NCI-H526 (cell line): ENCODE measurements at places on chromosomes 5 and 9.
A peak's percentile ranks its signal among the peaks of the same experiment; 100 is the strongest.

DNA sequence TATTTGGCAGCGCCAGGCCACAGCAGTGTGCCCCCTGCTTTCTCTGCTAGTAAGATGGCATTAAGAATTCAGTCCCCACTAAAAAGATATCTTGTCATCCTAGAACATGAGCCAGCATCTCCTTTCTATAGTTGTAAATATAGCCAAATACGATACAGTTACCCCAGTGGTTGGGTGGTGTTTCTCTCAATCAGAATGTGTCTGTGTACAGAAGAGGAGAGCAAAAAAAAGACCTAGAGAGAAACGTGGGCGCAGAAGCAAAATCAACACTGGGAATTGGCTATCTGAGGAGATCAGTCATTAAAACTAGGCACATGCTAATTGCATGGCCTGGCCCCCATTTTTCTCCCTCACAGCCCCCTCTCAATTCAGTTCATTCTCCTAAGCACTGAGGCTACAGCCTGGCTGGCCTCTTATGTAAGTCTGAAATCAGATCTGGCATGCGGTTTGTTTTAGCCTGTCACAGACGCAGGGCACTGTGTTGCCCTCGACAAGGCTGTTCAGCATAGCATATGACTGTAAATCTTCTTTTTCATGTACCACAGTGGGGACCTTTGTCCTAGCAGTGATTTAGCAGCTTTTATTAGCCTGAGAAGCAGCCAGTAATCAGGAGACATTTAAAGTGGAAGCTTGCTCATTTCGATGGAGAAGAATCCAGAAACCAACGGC is 57.8 kb downstream of the RORB start:
- DNase-seq = no peak

DNA sequence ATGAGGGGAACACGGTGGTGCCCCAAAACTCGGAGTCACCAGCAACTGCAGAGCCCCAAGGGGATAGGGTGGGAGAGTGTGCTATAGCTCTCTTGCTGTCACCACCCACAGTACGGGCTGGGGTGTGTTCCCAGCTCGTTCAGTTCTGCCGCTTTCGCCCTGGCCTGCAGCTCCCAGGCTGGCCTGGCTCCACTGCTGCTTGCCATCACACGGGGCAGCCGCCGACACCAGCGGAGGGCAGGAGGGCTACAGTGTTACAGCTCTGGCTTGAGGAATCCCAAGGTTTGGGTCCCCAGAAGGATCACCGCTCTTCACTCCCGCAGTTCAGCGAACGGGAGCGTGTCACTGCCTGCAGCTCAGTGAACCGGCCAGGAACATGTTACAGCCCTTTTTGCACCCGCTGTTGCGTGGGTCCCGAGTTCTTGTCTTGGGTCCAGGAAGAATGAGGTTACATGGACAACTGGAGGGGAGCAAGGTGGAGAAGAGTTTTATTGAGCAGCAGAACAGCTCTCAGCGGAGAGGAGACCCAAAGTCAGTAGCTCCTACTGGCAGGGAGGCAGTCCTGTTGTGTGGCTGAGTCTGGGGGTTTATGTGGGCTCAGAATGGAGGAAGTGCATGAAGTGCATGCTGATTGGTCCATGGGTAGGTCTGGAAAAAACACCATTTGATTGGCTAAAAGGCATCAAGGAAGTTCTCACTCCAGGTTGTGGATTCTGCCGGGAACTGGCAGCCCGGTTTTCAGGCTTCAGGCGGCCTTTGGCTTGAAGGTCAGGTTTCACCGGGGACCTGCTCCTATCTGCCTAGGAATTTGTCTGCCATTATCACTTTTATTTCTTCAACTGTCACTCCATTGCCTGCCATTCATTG is 113.4 kb downstream of the EHMT1 start:
- DNase-seq = no peak

DNA sequence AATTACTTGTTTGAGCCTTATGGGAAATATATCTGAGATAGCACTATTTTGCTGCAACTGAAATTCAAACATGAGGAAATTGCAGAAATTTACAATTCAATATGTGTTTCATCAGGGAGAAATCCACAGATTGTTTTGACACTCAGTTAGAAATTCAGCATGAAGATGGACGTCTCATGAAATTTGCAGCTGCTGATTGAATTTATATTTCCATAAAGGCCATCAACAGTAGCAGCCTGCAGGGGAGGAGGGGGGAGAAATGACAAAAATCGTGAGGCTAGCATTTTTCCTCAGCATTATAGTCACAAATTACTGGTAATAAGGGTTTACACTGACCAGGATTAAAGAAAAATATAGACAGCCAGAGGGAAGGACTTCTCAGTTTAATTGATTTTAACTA is 81.0 kb downstream of the NDUFAF2 start:
- no peak for DNase-seq

GRCh38 chr9:125878164-125878631 is 131.0 kb downstream of the PBX3 start:
- no peak for DNase-seq

DNA sequence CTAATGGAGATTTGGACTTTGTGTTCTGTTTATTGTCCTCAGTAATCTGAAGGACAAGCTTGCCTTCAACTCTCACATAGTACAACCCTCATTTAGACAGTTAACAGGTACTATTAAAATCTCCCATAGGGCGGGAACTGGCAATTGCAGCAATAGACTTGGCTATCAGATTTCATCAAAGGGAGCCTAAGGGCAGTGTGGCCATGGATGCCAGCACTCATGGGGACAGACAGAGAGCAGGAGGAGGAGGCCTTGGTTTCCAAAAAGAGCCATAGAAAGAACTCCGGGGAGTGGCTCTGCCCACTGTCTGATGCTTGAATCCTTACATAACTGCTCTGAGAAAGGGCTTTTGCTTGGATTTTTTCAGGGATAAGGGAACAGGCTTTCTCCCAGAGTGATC is 6.8 kb downstream of the SLC36A1 start:
- DNase-seq = peak; percentile 63

DNA sequence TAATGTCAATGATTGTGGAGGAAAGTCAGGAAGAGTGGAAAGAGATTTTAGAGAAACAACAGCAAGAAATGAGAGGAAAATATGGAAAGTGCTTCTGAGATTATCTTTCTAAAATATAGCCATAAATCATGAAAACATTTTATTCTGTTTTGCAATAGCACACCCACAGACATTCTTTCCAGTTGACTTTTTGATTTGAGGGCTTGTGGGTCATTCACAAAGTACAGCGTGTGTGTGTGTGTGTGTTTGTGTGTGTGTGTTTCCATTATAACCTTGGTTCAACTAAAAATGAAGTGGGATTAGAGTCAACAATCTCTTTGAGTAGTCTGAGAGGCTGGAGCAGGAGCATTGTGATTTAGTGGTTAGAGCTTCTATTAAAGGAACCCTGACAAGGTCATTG is 116.6 kb upstream of the GAS1 start:
- no peak for DNase-seq

- no peak for DNase-seq
Observed at GRCh38 chr9:95810133-95810532, 65.4 kb upstream of the ERCC6L2 start.

- no peak for DNase-seq
Observed at GRCh38 chr9:4902135-4902475, 83.0 kb upstream of the JAK2 start.

DNA sequence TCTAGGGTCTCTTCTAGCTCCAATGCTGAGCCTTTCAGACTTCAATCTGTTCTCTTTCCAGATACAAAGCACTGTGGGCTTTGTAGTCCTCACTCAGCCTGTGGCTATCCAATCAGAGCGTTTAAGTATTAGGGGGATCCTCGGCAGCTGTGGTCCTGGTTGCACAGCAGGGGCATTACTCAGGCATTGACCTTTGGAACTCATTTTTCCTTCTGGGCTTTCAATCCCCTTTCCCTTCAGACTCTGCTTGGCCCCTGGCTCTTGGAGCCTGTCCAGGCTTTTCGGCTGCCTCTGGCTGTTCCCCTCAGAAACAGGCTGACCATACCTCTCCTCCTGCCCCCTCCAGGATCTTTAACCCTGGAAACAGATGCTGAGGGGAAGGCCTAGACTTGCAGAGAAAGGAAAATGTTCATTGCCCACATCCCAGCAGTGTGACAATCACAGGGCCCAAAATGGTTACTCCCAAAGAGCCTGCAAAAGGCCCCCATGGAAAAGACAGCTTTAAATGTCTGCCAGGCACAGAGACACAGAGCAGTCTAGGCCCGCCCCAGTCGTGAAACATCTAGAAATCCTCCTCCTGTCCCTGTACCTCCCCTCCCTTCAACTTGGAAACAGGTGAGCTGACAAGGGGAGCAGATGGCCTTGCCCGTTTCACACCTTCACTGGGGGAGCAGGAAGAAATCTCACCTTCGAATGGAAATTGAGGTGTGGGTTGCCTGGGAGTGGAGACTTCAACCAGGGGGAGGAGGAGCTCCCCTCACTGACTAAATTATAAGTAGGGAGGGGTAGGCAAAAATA is 13.7 kb downstream of the C1QTNF2 start:
- no peak for DNase-seq

DNA sequence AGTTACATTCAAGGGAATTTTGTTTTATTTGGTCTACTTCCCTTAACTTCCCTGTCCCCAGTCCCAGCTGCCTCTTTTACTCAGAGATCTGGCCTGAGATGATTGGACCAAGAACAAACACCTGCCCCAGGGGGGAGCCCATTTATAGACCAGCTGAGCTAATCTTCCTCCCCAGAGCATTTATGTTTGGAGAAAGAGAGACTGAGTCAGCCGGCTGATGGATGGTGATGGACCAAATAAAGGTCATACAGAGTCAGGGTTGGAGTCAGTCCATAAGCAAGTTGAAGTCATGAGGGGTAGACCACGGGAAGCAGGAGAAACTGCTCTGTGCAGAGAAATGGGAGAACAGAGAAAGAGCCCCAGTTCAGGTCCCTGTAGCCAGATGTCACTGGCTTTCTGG is 77.7 kb downstream of the TMEM174 start:
- DNase-seq = no peak

GRCh38 chr9:121827251-121827967 is 176.0 kb downstream of the DAB2IP start:
- DNase-seq = no peak

GRCh38 chr9:71323357-71323756 is 201.9 kb upstream of the TRPM3 start:
- no peak for DNase-seq

- no peak for DNase-seq
Observed at GRCh38 chr5:142263346-142263745, 61.5 kb downstream of the SPRY4 start.

- DNase-seq = no peak
Observed at GRCh38 chr9:131739133-131739958, 530 bp downstream of the RAPGEF1 start.

DNA sequence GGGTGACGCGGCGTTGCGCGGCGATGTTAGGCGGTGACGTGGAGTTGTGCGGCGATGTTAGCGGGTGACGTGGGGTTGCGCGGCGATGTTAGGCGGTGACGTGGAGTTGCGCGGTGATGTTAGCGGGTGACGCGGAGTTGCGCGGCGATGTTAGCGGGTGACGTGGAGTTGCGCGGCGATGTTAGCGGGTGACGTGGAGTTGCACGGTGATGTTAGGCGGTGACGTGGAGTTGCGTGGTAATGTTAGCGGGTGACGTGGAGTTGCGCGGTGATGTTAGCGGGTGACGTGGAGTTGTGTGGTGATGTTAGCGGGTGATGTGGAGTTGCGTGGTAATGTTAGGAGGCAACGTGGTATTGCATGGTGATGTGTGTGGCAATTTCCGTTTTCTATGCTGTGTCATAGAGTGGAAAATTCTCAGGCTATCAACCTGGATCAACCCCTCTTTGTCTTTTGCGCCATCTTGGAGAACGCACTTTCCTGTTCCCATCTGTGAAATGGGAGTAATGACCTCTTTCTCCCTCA is 76.0 kb downstream of the ANKRD33B start:
- DNase-seq = no peak

DNA sequence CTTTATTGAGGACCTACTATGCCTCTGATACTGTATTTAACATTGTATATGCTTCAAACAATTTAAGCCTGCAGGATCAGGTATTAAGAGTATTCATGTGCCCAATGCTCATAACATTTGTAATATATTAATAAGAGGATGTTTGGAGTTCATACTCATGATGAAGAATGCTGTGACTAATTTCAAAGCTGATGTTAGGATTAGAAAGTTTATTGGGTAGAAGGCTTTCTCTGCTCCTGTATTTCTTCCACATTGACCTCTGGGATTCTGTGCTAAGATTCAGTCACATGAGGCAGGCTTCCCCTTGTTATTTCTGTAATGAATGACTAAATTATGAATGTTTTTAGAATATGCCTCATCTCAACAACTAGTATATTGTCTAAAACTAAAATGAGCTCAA is 456.4 kb downstream of the NFIB start:
- DNase-seq = no peak

DNA sequence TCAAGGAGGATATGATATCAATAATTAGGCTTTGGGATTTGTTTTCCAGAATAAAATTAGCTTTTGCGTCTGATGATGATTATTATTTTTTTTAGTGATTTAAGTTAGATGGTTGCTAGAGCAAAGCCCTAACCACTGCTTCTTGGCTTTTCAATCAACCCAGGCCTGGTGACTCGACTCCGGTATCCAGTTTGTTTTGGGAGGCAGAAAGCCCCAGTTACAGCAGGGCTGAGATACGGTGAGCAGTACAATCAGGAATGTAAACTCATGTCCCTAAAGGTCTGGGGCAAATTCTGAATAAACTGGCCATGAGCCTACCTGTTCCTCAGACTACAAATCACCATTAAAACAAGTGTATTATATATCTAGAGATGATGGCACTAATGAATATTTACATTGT is 24.4 kb upstream of the CYFIP2 start:
- DNase-seq = no peak

DNA sequence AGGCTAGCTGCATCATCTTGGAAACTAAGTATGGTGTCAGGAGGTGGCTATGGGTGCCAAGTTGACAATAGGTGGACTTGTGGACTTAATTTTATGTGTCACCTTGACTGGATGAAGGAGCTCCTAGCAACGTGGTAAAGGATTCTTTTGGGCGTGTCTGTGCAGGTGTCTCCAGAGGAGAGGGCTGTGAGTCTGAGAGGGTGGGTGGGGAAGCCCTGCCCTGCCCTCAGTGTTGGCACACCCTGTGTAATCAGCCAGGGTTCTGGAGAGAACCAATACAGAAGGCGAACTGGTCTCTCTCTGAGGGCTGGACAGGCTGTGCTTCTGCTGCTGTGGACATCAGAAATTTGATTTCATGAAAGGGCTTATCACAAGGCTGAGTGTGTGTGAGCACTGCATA is 61.0 kb downstream of the GTF3C4 start:
- DNase-seq = no peak

- no peak for DNase-seq
Observed at GRCh38 chr5:63928451-63928850, 33.8 kb downstream of the HTR1A start.

- DNase-seq = no peak
Observed at GRCh38 chr5:169202969-169203368, 98.0 kb downstream of the SLIT3 start.

GRCh38 chr5:150208187-150209098 is 18.6 kb downstream of the SLC6A7 start:
- no peak for DNase-seq

DNA sequence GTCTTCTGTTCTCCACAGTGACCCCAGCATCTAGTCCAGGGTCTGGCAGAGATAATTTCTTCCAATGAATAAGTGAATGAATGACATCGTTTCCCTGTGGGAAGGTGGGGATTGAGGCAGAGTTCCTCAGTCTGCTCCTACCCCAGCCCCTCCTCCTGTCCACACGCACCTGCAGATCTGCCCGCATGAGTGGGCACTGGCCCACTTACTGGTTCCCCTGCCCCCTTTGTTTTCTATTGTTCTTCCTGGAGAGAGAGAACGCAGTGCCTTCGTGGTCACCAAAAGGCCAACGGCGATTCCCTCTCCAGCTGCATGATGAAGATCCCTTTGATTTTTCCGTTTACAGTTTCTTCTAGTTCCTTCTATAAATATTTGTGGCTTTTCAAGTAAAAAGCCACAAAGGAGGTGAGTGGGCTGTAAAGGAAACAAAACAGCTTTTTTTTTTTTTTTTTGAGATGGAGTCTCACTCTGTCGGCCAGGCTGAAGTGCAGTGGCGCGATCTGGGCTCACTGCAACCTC is 5.8 kb upstream of the FPGS start:
- DNase-seq = no peak
